HuH-7 (cell line): ENCODE measurements at places on chromosomes 12 and 14.
A peak's percentile ranks its signal among the peaks of the same experiment; 100 is the strongest.

- DNase-seq, result no peak
Measured at GRCh38 chr12:122046145-122046544, 24.5 kb downstream of the BCL7A start.

DNA sequence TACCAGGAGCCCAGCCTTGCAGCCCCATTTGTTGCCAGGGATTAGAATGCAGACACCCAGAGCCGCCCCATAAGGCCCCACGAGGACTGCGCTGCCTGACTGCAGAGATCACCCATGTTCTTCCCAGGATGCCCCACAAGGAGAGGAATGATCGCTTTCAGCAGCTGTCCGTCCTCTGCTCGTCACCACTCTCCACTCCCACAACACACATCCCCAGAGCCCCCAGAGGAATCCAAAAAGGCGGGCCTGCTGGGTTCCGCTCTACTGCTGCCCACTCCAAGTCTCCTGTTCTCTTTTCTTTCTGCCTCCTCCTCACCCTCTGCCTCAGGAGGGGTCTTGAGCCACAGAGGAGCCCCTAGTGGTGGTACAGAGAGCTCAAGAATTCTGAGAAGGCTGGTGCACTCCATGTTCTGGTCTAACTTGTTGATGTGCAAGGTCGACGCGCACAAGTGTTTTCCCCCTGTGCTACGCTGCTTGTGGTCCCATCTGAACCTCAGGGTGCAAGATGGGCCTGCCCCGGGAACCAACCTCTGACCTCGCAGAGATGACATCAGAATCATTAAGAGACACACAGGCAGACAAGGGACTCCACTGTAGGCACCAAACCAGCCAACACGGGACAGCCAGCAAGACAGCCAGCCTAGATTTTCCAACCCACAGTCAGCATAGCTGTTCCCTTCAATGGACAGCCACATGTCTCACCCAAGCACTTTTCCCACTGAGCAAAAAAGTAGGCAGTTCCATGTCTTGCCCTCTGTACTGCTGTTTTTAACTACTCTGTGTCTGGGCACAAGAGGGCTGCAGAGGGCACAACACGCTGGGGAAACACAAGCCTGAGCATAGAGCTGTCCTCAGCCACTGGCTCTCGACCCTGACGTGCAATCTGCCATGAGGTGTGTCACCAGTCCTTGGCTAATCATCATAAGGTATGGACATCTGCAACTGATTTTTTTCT lies 29.9 kb downstream of the PXN start:
- no peak for DNase-seq

- no peak for DNase-seq
Measured at GRCh38 chr12:4091016-4091743, 182.4 kb upstream of the CCND2 start.

DNA sequence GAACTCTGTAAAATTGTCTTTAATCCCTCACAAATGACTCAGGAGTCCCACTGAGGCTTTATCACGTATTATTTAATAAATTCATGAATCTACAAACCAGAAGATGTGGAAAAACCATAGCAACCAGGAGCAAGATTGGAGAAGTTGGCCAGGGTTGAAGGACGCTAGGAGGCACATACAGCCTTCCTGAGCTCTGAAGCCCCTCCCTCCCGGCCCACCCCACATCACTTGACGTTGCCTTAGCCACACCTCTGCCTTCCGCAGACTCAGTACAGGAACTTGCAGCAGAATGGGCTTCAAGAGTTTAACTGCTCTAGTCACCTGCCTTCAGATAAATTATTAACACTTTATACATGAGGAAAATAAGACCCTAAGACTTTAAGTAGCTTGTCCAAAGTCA lies 33.9 kb downstream of the SLC35F4 start:
- DNase-seq, result no peak

DNA sequence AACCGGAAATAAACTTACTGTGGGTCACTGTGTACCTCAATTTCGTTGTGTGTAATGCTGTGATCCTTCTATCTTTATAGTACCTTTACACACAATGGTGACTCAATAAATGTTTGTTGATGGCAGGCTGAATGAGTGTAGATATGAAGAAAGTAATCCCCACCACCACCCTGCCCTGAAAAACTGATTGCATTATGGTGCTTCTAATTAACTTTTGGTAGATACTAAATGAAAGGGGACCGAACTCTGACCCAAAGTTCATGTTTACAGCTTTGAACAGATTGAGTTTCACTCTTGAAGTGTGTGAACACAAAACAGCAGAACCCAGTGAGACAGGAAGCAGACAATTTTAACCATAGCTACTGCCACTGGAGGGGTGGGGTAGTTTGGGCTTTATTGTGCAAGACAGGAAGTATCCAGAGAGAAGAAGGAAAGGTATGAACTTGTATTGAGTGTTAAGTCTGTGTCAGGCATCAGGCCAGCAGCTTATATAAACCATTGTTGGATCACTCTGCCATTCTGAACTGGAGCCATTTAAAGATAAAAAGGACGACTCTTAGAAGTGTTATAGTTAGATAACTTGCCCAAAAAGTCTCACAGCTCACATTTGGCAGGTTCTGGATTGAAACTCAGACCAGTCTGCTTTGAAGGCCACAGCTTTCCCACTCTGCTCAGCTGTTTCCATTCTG lies 197.0 kb upstream of the AMIGO2 start:
- DNase-seq, result peak; percentile 65

- no peak for DNase-seq
Measured at GRCh38 chr12:92002673-92003382, 142.8 kb downstream of the BTG1 start.

GRCh38 chr12:112664569-112664968 lies 127.0 kb upstream of the RPH3A start:
- peak; percentile 32 for DNase-seq

DNA sequence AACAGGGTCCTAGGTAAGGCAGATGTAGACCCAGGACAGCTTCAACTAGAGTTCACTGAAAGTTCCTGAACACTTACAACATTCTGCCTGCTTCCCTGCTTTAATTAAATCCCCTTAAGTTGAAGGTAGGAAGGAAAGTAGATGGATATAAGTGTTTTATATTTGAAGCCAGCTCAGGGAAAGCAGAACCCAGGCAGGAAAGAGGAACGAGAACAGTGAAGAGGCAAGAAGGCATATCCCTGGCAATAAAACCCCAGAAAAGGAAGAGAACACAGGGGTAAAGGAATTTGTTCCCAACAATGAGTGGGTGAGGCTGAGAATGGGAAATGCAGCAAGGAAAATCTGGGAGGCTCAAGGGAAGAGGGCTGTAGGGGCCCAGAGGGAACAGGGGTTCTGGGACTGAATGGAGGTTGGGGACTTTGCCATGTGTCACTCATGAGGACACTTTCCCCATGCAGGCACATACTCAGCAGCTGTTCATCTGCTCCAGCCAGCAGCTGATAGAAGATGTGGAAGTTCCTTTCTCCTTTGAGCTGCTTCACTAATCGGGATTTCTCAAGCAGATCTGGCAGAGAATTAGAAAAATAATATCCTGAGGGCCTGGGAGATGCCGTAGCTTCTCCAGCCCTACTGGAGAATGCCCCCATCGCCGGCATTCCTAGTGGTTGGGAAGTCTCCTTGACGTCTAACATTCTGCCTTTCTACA lies 3.7 kb downstream of the MYO1A start:
- DNase-seq, result no peak

DNA sequence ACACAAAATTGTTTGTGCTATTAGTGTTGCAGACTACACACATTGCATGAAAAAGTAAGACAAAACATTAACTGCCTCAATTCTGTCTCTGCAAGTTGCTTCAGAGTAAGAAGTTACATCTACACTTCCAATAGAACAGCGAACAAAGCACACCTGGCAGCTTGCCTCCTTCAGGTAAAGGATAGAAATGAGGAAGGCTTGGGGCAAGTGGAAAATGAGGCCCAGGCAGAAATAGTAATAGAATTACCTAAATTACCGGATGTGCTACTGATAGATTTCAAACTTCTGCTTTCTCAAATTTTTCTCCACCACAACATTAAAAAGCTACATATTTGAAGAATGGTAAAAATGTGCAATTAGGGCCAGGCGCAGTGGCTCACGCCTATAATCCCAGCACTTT lies 37.7 kb downstream of the CCDC175 start:
- DNase-seq, result no peak

GRCh38 chr12:56346675-56347074 lies 8.0 kb downstream of the IL23A start:
- DNase-seq, result peak; percentile 17

GRCh38 chr12:28963554-28963953 lies 185.5 kb upstream of the FAR2 start:
- DNase-seq, result no peak

DNA sequence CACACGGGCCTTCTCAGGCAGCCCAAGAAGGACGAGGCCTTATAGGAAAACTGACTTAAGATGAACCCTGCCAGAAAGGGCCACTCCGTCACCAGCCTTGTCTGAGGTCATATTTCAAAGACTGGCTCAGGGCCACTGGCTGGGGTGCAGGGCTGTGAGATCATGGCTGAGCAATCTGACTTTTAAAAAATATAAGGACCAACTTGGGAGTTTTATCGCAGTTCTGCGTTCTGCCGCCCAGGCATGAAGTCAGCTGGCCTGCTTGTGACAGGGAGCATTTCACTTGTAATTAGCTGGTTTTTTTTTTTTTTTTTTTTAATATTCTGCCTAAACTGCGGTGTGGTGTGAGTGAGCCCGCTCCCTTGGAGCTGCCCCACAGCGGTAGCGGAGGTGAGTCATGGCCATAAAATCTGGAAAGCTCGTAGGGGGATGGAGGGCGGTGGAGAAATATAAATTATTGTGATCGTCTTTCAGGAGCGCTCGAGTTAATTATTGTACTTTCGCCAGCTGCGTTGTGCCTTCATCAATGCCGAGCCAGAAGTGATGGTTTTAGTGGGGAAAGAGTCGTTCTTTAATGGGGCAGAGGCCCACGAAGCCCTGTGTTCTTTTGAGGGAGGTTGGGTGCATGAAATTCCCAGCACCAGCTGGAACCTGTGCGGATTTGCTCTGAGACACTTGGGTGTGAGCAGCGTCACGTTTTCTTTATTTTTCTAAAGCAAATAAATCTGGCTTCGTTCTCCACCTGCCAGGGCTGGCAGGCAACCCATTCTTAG lies 231.9 kb downstream of the C12orf75 start:
- no peak for DNase-seq

- DNase-seq, result no peak
Measured at GRCh38 chr12:81224626-81225025, 146.7 kb downstream of the ACSS3 start.

GRCh38 chr14:43765474-43765873 lies 741.6 kb downstream of the FSCB start:
- no peak for DNase-seq

DNA sequence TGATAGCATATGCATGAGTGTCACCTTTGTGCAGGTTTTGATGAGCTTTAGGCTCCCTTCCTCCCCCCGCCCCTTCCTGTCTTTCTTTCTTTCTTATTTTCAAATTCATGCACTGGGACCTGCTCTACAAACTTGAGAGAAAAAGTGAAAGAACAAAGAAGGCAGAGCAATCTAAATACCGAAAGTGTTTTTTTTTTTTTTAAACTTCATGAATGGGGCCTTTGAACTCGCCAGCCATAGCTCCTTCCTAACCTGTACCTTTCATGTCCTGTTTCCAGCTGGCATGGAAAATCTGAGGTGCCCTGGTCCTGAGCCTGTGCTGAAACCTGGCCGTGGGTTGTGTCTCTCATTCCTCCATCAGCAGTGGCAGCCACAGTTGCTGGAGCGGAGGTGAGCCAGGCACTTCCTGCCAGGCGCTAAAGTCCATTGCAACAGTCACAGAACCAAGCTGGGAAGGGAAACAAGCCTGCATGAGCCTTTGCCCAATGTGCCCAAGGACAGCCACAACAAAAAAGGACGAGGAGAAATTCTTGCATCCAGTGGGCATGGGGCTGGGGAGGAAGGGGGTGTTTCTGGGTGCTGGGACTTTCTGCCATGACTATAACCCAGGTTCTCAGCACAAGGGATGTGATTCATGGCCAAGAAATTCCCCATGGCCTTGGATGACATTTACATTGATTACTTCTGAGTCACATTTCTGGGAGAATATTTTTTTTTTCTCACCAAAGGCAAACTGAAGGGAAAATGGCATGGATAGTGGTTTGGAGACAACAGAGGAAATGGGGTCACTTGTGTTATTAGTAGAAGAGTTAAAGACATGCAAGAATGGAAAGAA lies 102.7 kb downstream of the TMEM30B start:
- no peak for DNase-seq

DNA sequence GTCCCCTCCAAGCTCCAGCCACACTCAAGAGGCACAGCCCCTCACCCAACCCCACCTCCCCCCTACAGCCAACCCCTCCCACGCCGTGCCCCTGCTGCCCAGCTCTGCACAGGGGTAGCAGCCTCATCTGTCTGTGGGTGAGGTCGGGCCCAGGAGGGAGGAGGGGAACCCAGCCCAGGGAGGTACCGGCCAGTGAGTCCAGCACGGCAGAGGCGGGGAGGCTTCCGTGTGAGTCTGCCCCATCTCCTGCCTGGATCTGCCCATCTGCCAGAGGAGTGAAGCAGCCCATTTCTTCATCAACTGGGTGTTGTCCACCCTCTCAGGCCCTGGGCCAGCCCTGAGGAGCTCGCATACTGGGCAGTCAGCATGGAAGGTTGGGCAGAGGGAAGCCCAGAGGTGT lies 54.2 kb downstream of the CCNK start:
- no peak for DNase-seq

GRCh38 chr12:103442182-103442555 lies 53.6 kb downstream of the C12orf42 start:
- DNase-seq, result no peak

DNA sequence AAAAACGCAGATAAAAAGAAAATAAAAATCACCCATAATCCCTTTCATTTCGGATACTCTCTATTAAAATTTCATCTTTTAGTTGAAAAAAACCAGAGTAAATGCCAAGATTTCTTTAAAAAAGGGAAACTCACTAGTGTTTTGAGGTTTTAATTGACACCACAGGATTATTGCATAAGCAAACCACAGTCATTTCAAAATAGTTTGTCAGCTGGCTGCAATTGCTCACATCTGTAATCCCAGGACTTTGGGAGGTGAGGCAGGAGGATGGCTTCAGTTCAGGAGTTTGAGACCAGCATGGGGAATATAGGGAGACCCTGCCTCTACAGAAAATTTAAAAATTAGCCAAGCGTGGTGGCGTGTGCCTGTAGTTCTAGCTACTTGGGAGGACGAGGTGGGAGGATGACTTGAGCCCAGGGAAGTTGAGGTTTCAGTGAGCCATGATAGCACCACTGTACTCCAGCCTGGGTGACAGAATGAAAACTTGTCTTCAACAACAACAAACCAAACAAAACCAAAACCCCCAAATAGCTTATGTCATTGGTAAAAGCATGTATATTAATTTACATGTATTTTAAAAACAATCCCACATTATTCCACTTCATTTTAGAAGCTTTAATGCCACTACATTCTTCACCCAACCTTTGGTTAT lies 48.8 kb downstream of the SYNE2 start:
- DNase-seq, result no peak

GRCh38 chr12:92027701-92028440 lies 117.8 kb downstream of the BTG1 start:
- DNase-seq, result no peak

GRCh38 chr14:80602946-80603345 lies 338.6 kb downstream of the CEP128 start:
- no peak for DNase-seq

GRCh38 chr12:119156401-119157044 lies 22.2 kb upstream of the HSPB8 start:
- DNase-seq, result no peak
